Cerebellar cortex (tissue), 1 donor: ENCODE measurements at places on chromosomes 1 and 21.

- DNase-seq = no peak
These were observed 180.4 kb upstream of the FOXD3 start for GRCh38 chr1:63142001-63142400.

DNA sequence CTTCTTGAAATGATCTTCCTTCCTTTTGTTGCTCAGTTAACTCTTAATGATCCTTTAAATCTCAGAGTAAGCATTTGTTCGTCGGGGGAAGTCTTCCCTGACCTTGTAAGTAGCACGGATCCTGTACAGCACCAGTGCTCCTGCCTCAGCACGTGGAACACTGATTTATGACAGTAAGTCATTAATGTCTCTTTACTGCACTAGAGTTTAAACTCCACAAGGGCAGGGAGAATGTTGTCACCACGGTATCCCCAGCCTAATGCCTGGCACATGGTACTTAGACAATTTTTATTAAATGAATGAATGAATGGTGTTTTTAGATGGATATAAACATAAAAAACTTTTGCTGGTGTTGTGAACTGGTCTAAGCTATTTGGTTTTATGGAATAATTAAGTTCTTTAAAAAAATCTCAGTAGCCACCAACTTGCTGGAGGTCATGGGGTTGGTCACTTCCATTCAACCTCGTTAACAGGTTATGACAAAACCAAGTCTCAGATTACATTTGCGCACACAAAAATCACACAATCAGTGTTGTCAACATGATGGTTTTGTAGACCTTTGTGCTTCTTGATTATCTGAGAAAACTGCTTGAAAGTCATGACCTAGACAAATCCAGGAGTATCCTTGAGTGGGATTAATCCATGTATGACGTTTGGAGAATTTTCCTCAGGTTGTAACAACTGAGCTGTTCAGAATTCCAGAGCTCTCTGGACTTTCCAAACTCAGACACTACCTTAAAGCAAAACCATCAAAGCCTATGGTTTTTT, 326.9 kb downstream of the DUSP10 start:
- DNase-seq = no peak

DNA sequence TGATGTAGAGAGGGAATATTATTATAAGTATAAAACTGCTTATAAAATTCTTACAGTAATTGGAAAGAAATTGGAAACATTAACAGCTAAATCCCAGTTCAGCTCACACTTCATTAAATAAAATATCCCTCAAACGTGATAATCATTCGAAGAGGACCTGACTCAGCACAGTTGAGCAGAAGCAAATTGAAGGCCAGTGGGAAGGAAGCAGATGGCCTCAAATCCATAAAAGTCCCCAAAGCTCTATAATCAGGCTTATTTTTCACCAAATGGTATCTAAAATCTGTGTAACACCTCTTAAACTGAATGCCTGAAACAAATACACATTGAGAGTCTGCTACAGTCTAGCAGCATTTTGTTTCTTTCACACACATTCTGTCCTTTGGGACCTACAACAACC, 106.8 kb downstream of the TENT5C start:
- no peak for DNase-seq

GRCh38 chr1:18903291-18903756, 969 bp upstream of the ALDH4A1 start:
- no peak for DNase-seq

DNA sequence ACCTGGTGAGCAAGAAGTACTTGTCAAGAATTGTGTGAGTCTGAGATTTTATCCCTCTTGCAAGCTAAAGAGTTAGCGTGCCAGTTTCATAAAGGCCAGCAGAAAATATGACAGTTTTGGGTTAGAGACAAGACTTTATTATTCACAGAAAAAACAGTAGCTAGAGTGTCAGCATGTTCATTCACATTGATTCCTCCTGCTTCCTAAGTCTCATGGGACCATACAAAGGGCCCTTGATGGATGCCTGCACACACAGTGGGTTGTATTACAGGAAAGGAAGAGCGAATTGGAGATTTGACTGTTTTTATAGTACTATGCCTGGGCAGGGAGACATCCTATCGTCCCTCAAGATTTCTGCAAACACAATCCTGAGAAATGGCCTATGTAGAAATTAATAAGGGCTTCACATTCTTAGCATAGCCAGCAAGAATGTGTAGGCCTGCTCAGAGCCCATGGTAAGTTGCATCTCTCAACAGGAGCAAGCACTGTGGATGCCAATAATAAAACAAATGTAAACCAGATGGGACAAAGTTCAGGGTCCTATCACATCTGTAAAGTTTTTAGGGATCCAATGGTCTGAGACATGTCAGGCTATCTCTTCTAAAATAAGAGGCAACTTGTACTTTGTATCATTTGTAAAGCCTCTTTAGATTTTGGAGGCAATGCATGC, 4.0 kb upstream of the ASPM start:
- DNase-seq = no peak

DNA sequence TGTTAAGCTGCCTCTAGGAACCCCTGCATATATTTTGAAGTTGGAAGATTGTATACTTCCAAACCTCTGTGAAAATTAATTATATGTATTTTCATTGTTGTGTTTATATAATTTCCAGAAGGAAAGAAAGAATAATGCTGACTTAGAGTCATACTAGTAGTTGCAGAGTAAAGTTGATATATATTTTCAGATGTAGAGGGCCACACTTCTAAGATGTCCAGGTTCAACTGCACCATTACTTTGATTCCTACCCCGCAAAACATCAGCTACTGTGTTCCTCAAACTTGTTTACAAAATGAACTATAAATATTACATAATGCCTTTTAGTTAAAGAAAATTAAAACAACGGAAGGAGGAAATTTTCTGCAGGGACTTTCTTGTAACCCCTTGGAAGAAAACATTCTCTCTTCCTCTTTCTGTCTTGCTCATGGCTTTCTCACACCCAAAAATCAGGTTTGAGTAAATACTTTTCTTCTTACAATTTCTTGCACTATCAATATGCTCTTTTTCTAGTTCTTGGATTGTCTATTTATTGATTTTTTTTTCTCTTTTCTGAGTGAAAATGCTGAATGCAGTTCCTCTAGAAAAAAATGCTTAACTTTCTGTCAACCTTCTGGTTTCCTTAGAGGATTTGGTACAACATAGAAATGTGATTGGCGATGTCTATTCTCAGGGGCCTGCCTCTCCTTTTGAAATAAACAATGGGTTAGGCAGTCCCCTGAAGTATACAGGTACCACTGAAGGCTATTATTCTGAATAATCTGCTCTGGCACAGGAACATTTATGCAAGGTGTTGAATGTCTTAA, 867.8 kb downstream of the TTLL7 start:
- no peak for DNase-seq

DNA sequence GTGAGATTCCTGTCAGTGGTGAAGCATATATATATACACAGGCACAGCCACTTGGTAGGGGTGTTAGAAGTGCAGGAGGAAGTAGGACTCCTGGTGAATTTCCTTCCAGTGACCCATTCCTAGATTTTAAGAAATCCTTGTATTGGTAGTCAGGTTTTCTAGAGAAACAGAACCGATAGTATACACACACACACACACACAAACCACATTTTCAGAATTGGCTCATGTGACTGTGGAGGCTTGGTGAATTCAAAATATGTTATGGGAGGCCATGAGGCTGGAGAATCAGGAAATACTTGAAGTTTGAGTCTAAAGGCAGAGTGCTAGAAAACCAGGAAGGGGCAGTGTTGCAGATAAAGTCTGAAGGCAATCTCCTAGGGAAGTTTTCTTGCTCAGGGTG, 114.2 kb downstream of the FCRL5 start:
- DNase-seq = no peak

GRCh38 chr1:54887665-54888071, 673 bp upstream of the DHCR24 start:
- peak; percentile 61 for DNase-seq

DNA sequence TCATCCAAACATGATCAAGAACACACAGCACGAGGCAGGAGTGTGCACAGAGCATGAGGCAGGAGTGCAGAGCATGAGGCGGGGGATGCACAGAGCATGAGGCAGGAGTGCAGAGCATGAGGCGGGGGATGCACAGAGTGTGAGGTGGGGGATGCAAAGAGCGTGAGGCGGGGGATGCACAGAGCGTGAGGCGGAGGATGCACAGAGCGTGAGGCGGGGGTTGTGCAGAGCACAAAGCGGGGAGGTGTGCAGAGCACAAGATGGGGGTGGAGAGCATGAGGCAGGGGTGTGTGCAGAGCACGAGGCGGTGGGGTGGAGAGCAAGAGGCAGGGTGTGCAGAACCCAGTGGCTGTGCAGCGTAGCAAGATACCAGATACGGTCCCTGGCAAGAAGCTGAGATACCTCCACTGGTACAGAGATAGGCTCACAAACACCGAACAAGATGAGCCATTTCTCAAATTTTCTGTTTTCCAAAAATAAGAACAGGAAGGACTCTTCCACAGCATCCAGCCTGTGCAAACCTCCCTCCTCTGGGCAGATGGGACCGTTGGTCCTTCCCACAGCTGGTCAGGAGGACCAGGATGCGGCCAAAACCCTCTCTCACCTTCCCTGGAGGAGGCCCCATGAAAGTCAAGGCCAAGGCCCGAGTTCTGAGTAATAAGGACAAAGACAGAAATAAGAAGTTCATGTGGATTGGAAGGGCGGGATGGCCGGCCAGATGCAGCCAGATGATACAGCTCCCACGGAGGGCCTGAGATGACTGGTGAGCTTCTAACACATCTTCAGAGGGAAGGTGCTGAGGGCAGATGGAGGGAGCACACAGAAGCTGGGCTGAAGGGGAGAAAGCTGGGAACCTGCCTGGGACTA, 12.0 kb downstream of the SPATC1L start:
- DNase-seq = no peak

DNA sequence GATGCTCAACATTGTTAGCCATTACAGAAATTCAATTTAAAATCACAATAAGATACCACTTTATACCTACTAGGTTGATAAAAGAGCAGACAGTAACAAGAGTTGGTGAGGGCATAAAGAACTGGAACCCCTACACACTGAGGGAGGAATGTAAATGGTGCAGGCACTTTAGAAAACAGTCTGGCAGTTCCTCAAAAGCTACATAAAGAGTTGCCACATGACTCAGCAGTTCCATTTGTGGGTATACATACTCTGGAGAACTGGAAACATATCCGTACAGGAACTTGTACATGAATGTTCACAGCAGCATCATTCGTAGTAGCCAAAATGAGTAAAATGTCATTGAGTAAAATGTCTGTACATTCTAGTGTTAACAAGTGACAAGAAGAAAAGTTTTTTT, 17.0 kb downstream of the NSL1 start:
- DNase-seq = no peak

GRCh38 chr1:198352975-198353695, 187.3 kb downstream of the ATP6V1G3 start:
- DNase-seq = no peak

- DNase-seq = no peak
These were observed 34.5 kb upstream of the DIPK1A start for GRCh38 chr1:92995441-92996430.

GRCh38 chr1:100875228-100875627, 19.4 kb downstream of the EXTL2 start:
- no peak for DNase-seq

GRCh38 chr1:92016720-92017316, 13.0 kb upstream of the EPHX4 start:
- no peak for DNase-seq

GRCh38 chr1:241357366-241358340, 648 bp upstream of the RGS7 start:
- DNase-seq = peak; percentile 53

GRCh38 chr1:2300851-2301606, 72.9 kb downstream of the SKI start:
- DNase-seq = no peak
